ENCODE measurements at places on chromosomes 4 and X. TPM values are rescaled to one million over a fixed set of nuclear protein-coding genes. Genes with fewer than 3 reads are reported as not detected.

GRCh38 chrX:23133551-23133950 is 133.8 kb downstream of the DDX53 start:
- DNase-seq, result no peak

- DNase-seq, result no peak
Observed at GRCh38 chr4:158122501-158122900, 50.3 kb downstream of the GASK1B start.

GRCh38 chrX:57817302-57817701 is 93.0 kb downstream of the ZXDA start:
- DNase-seq, result no peak

DNA sequence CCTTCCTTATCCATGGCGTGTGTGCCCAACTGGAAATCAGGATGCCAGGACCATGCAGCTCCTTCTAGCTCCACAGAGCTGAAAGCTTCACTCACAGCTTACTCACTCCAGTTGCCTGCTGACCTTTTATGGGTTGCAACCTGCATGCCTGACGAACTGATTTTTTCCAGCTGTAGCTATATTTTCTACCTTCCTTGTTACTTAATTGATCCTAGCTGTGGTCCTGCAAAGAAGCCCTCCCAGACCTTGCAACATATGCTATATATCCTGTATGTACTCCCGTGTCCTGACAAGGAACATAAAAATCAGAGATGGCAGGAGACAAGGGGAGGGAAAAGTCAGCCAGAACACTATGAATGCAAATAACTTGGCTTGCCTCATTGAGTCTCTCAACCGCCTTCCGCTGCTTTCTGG is 135.3 kb upstream of the LDB2 start:
- no peak for DNase-seq

GRCh38 chr4:180041576-180041975 is 2201.6 kb upstream of the TENM3 start:
- no peak for DNase-seq

DNA sequence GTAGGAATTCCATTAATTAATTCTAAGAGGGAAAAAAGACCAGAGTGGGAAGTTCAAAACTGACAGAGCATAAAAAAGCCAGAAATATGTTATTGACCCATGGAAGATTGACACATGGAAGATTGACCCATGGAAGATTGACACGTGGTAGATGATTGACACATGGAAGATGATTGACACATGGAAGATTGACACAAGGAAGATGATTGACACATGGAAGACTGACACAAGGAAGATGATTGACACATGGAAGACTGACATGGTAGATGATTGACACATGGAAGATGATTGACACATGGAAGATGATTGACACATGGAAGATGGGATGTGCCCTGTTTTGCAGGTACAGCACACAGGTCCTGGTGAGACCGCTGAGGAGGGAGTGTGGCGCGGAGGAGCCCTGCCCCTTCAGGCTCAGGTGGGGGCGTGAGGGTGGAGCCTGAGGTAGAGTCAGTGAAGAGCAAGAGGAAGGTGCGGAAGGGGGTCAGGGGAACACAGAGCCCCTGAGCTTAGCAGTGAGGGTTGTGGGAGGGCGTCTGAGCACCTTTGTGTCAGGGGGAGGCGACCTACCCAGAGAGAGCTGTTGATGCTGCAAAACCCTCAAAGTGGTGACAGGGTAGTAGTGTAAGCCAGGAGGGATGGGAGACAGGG is 15.8 kb upstream of the PDE6B start:
- no peak for DNase-seq

DNA sequence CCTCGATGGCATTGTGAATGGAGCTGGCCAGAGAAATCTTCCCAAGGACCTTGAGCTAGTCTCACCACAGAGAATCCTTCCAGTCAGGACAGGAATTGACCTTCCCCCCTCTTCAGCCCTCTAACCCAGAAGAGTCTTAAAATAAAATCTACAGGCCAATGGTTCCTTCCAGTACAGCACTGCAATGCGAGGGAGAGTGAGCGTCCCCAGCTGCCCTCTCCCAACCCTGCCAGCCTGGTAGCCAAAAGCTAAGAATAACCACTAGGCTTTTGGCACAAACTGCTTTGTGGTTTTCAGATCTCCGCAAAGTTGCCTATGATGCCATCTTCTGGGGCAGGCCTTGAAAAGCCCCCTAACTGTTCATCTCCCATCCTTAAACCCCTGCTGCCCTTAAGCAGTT is 175.1 kb downstream of the AR start:
- no peak for DNase-seq

GRCh38 chr4:24862073-24862751 is 50.6 kb downstream of the CCDC149 start:
- no peak for DNase-seq

DNA sequence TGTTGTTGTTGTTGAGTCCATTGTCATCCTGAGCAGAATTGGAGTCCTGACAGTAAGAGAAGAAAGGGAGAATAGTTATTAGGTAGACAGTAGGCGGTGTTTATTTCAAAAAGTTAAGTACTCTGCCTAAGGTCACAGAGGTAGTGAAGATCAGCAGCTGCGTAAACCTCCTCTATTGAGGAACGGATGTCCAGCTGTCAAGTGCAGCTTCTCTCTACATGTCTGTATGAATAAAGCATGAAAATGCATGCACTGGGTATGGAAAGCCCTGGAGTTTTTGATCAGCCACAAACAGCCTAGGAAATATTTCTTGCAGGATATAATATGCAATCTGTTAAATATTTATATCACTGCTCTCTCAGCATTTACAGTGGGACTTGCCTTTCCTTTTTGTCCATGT is 109.4 kb upstream of the CBLL2 start:
- DNase-seq, result no peak

GRCh38 chr4:26887143-26887542 is 26.5 kb downstream of the STIM2 start:
- DNase-seq, result no peak

DNA sequence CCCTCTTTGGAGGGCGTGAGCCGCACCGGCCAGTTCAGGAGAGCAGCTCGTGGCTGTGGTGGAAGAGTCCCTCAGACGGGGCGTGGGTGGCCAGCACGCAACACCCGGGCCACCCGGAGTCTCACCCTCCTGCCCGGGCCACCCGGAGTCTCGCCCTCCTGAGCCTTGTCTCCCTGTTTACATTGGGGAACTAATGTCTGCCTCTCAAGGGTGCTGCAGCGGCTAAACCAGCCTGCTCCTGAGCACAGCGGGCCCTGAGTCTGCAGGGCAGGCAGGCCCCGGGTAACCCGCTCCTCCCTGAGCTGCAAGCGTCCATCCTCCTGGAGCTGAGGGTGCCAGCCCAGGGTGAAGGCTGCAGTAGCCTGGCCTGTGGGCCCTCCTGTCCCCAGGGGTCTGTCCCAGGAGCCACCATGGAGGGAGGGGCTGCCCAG is 3.0 kb downstream of the PDE6B start:
- DNase-seq, result no peak

- no peak for DNase-seq
Observed at GRCh38 chr4:47031011-47031678, at the start of gene GABRB1. GABRB1 (plus strand) TSS chr4:47031567.

- DNase-seq, result no peak
Observed at GRCh38 chrX:148270499-148270898, 229.9 kb upstream of the AFF2 start.

- DNase-seq, result no peak
Observed at GRCh38 chrX:34880656-34881055, 61.9 kb upstream of the FAM47B start.

DNA sequence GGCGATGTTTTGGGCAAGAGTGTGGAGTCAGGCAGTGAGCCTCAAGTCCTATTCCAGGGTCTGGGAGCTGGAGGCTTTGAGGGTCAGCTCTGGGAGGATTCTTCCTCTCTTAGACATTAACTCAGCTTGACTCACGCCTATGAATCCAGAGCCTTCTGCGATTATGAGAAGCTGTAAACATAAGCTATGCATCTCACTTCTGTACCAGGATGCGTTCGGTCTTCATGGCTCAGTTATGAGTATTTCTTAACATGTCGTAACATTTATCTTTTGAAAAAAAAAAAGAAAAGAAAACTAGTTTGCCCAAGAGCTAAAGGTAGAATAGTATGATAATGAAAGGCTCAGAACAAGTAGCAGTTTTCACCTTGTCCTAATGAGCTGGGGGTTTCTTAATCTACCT is 4.6 kb downstream of the SHROOM2 start:
- DNase-seq, result no peak

- DNase-seq, result no peak
Observed at GRCh38 chr4:56511098-56511497, 5.5 kb downstream of the ARL9 start.

DNA sequence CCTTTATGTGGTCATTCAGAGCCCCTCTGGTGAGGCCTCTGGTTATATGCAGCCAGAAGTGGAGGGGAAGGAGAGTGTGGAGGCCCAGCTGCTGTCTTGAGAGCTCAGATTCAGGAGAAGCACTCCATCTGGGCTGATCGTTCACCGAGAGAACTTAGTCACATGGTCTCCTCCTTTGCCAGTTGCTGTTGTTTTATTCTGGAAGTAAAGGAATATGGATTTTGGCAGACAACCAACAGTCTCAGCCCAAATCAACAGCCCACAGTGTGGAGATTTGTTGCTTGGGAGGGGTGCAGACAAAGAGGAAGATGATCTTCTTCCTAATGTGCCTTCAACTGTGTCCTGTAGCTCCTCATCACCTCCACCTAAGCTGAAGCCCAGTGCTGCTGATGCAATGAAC is 355.4 kb downstream of the ANK2 start:
- no peak for DNase-seq

The NPNT gene
- total RNA-seq, result 8.5 TPM

The UNC5C gene
- total RNA-seq, result 1.8 TPM

The WAS gene
- total RNA-seq, result 1.3 TPM

The DKK2 gene
- 2.0 TPM for total RNA-seq

The SLC10A6 gene
- 95.3 TPM for total RNA-seq

The GAGE12J gene
- not detected for total RNA-seq

The IQCM gene
- total RNA-seq, result not detected

The NLGN3 gene
- total RNA-seq, result 0.52 TPM

The CPEB2 gene
- total RNA-seq, result 58.5 TPM

The P2RY8 gene
- total RNA-seq, result 0.81 TPM

All from lower leg skin (tissue), 4 donors.